ENCODE measurements at places on chromosomes 7 and 10.
A peak's percentile ranks its signal among the peaks of the same experiment; 100 is the strongest.

DNA sequence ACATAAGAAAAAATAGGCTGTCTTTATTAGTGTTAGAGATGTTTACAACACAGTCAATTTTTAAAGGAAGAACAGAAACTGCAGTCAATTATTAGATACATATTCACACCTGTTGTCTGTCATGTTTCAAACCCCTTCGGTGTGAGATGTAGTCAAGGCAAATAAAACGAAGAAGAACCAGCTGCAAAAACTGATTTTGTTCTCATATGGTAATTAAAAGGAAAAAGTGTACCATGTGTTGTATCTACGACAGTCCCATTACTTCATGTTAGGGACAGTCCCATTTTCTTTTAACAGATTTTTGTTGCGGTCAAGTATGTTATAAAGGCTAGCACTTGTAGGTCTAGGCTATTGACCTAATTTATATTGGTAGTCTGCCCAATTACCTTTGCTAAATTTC is 149.4 kb downstream of the LRRN3 start:
- no peak for DNase-seq

DNA sequence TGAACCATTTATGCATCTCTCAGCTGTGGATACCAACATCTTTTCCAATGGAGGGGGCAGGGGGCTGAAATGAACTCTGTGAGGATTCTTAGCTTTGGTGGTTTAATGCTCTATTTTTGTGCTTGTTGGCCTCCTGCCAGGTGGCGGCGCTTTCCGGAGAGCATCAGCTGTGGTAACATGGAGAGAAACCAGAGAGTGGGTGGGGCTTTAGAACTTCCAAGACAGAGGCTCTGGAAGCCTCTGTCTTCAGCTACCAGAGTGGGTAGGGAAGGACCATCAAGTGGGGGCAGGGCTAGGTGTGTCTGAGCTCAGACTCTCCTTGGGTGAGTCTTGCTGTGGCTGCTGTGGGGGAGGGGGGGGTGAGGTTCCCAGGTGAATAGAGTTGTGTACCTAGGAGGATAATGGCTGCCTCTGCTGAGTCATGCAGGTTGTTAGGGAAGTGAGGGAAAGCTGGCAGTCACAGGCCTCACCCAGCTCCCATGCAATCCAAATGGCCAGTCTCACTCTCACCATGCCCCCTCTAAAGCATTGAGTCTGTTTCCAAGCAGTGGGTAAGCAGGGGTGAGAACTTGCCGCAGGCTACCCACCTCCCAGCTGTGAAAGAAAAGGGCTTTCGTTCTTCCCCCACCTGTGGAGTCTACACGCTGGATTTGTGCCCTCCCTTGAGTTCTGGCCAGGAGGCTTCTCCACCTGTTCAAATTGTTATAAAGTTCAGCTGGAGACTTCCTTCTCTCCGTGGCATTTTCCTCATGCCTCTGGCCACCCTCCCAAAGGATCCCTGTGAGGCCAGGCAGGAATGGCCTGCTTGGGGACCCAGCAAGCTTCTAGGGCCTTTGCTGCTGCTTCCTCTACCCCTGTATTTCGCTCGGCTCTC is 527.0 kb downstream of the NEBL start:
- no peak for DNase-seq

GRCh38 chr10:118523775-118524174 is 71.7 kb downstream of the PRLHR start:
- peak; percentile 57 for DNase-seq

GRCh38 chr10:71244431-71245419 is 32.4 kb downstream of the UNC5B start:
- DNase-seq, result peak; percentile 89

- peak; percentile 13 for DNase-seq
Measured at GRCh38 chr7:28579571-28579970, 167.3 kb downstream of the CREB5 start.

- DNase-seq, result peak; percentile 63
Measured at GRCh38 chr7:157211690-157212089, 73.0 kb downstream of the UBE3C start.

DNA sequence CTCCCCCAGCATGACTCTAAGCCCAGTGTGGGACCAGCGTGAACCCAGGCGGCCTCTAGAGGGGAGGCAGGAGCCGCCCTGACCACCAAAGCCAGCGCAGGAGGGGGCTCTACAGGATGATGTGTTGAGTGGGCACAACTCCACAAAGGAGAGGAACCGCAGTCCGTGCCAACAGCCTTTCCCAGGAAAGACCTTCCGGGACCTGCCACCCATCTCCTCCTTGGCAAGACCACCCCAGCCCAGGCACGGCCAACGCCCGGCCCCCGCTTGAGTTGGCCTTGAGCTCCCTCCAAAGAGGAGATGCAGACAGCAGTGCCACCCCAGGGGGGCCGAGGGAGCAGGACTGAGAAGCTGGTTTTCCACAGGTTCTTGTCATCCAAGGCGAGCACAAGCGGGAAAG is 38.9 kb downstream of the PTPRN2 start:
- no peak for DNase-seq

DNA sequence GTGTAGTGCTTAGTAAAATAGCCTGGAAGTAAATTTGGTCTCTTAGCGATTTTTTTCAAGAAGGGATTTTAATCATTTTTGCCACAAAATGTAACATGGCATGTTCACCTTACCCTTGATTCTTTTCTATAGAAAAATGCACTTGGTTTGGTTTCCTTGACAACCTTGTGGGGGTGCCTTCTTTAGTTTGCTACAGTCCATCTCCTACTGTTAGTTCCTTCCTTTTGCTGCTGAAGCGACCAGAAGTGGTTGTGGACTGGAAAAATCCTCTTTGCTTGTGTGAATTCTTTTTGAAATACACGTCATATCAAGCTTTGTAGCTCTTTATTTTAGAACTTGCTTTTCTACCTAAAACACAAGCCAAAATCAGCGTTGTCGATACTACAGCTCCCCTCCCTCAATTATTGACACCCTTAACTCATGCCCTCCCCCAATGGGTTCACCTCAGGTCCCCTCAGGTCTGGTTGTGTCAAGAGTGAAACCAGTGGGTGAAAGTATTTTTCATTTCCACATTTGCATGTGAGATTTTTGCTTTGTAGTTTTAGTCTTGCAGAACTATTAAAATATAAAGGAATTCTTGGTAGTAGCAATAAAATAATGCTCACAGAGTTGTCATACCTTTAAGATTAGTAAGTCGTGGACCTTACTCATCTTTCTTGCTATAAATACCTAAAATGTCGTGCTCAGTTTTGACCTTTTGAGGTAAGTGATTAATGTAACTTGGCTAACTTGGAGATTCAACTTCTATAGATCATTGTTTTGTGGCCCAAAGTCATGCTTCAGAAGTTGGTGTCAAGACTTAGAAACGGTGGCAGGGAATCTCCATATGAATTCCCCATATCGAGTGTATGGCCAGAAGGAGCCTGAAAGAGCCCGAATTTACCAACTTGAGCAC is 1.5 kb downstream of the ACTR3B start:
- peak; percentile 72 for DNase-seq

DNA sequence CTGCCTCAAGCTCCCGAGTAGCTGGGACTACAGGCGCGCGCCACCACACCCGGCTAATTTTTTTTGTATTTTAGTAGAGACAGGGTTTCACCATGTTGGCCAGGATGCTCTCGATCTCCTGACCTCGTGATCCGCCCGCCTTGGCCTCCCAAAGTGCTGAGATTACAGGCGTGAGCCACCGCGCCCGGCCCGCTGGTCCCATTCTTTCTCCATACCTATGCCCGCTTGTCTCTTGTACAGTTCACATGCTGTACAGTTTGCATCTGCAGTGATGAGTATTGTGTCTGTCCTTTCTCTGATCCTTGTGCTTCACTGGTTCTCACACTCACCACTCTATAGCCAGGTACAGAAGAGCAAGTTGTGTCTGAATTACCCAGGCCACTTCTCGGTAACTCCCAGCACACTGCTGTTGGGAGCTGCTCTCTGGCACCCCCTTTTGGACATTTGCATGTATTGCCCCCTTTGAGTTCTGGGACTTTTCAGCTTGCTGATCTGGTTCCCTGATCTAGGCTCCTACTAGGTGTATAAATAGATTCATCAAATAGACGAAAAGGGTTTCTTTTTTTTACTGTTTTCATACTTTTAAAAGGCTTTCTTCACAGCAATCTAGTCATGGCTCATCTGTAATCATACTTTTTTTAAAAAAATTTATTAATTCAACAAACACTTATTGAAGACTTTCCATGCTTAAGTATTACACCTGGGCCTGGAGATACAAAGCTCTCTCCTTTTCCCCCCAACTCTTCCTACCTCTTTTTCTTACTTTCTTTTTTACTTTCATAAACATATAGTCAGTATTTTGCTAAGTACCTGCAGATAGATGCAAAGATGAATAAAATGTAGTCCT is 53.5 kb downstream of the AOAH start:
- peak; percentile 56 for DNase-seq

All from fibroblast of skin of right quadriceps (primary cell).